Osteocyte (in vitro differentiated cells): ENCODE measurements at places on chromosomes 6 and 20.

- DNase-seq = no peak
Measured at GRCh38 chr6:56766139-56766805, 123.6 kb upstream of the DST start.

DNA sequence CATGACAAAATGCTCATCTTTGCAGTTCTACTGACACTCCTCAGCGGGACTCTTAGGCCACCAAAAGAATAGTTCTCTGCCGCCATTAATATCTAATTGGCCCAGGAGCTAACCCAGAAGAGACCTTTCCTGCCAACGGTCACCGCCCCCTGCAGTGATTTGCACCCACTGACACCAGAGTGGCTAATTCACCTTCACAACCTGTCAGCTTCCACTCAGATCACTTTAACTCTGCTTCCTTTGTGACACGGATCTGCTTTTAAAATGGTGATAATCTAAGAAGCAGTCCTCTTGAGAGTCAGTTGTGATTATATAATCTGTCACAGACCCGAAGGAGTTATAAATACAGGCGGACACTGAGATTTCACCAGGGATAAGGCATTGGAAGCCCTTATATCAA, 172.8 kb downstream of the FRK start:
- no peak for DNase-seq

- DNase-seq = no peak
Measured at GRCh38 chr6:105608711-105609374, 206.0 kb upstream of the PREP start.

DNA sequence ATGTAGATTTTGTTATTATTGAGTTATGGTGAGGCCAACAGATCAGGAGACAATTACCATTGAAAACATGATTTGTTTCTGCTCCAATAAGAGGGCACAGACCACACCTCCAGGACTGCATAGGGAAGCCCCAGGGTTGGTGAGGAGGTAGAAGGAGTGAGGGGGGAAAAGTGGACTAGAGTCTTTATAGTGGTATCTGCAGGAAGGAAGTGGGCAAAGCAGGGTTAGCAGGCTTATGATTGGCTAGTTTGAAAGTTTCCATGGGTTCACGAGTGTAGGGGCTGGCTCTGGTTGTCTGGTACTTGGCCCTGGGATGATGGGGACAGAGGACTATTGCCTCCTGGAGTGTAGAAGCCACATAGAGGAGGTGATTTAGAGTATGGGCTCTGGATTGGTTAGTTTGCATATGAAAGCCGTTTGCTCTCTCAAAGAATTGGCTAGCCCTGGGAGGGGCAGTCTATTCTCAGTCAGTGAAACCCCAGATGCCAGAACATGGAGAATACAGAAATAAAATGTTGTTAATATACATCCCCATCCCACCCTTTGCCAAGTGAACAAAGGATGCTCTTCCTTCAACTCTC, 156.6 kb downstream of the KLHL32 start:
- DNase-seq = no peak

DNA sequence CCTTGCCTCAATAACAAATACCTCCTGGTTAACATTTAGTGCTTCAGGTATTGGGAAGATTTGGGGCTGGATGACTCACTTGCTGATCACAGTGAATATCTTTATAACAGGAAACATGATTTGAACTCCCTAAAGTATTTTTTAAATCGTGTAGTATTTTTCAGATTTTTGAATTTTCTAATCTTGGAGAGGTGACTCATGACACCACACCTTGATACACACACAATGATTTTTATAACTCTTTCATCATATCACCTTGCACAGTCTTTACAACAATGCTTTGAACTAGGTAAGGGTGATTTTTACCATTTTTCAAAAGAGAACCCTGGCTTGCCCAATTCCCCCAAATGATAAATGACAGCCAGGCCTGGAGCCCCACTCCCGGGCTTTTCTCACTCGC, 273.5 kb downstream of the UST start:
- no peak for DNase-seq

DNA sequence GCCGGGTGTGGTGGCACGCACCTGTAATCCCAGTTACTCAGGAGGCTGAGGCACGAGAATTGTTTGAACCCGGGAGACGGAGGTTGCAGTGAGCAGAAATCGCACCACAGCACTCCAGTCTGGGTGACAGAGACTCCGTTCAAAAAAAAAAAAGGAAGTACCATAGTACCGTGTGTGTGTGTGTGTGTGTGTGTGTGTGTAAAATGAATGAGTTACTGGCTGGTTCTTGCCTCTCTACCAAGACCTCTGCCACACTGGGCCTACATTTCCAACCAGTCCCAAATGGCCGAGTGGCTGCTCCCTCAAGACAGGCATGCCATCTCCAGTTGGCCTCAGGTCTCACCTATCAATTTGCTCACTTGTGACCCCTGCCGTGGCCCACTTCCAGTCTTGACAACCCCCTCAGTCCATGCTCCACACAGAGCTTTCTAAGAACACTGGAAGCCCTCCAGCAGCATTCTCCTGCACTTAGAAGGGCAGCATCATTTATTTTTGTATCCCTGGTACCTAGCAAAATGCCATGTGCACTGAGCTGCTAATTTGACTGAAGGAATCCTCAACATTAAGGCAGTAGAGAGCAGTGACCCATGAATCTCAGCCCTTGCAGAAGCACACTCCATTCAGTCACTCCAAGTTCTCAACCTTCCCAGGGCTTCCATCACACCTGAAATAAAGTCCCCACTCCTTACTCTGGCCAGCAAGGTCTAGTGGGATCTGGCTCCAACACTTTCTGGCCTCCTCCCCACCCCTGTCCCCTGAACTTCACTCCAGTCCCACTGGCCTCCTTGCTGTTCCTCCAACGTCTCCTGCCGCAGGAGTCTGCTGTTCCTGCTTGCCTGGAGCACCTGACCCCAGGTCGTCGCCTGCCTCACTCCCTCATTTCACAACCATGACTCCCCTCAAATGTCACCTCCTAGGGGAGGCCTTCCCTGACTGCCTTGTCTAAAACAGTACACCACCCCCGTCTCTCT, 29.9 kb downstream of the COX4I2 start:
- DNase-seq = no peak

GRCh38 chr6:143842461-143842901, 657 bp upstream of the LTV1 start:
- DNase-seq = no peak
